Occipital lobe (tissue), 3 donors: ENCODE measurements at places on chromosomes 7 and 10.
A peak's percentile ranks its signal among the peaks of the same experiment; 100 is the strongest.

- DNase-seq, result no peak
Observed at GRCh38 chr10:34186745-34187144, 628.4 kb downstream of the PARD3 start.

GRCh38 chr10:53315709-53316108, 543.1 kb upstream of the MBL2 start:
- DNase-seq, result no peak

DNA sequence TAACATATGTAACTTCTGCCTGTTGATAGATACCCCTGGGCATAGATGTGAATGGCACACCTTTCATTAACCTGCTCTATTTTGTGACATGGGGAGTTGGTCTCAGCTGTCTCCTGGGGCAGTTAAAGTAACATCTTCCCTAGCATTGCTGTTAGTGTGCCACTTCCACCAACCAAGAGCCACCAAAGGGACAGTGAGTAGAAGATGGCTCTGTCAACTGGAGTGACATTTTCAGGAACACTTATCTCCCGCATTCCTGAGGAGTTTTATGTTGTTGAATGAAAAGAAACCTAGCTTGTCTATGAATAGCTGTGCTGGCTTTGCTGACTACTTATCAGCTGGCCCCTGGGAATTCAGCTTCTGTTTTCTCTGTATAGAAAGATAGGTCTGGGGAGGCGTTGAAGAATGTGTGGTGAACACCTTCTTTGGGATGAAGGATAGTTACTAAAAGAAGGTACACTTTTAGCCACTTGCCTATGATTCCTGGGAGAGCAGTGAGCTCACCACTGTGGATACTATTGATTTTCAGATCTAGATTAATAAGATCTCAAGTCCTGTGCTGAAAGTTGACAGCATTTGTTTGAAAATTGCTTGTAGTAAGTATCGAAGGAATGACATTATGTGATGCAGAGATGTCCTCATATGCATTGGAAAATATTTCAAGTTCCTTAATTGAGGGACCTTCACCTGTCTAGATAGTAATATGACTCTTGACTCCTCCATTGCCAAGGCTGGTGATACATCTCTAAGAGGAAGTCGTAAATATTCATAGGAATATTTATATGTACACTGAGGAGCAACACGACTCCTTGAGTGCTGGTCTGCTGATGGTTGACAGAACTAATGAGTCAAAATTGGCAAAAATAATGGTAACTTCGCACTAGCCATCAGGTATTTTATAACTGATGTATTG, 7.6 kb downstream of the STARD3NL start:
- DNase-seq, result no peak

DNA sequence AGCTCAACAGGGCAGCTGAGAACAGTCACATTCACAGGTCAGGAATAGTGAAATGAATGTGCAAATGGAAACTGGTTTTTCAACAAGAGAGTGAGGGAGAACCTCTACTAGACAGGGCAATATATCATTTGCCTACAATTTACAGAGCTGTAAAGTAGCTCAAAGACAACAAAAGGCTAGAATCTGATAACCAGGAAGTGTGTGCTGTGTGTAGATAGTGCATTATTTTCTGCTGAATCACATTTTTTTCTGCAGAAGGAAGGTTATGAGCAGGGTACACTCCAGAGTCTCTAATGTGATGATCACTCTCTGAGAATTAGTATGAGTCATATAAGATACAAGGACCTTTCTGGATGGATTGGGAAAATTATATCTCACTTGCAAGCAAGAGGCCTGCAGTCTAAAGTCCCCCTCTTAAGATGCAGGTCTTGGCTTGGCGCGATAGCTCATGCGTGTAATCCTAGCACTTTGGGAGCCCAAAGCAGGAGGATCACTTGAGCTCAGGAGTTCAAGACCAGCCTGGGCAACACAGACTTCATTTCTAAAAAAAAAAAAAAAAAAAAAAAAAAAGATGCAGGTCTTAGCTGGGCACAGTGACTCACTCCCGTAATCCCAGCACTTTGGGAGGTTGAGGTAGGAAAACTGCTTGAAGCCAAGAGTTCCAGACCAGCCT, 59.9 kb upstream of the COBL start:
- no peak for DNase-seq

GRCh38 chr7:46930366-46930765, 651.5 kb downstream of the TNS3 start:
- DNase-seq, result no peak

GRCh38 chr7:54985426-54986330, 33.1 kb upstream of the EGFR start:
- DNase-seq, result no peak

DNA sequence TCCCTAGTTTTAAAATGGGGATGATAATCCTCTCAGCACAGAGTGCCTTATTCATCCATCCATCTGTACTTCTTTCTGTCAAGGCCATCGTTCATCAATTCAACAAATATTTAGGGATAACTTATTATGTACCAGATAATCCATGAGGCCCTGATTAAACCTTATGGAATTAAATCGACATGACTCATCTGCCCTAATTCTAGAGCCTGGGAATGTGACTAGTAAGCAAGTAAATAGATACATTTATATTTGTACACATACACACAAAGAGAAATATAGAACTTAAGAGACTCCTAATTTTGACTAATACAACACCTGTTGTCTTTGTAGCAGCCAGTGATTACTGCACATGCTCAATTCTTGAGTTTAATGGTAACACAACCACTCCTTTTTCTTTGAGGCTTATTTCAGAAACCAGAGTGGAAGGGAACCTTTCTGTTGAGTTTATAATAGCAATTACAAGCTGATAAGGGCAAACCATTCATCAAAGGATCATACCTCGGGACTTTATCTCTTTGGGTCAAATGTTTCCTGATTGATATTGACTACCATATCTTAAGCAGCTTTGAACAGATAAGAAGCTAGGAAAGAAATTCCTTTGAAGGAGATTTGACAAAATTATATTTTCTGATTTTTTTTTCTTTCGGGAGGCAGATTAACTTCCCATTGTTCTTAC, 122.7 kb downstream of the ARID5B start:
- no peak for DNase-seq

DNA sequence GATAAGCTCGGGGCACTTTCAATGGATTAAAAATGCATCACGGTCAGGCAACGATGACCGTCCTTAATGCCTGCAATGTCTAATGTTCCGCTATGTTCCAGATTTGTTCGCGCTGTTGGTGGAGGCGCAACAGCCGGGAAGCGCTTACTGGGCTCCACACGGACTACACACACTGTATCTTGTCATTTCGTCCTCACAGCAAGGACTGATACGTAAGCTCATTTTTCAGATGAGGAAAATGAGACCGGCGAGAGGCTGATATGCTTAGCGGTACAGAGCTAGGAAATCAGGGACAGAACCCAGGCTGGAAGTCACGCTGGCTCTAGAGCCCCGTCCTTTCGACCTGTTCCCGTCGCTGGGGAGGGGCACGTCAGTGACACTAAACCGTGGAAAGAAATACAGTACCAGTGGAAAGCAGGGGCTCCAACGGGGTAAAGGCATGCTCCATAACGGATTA, 670 bp downstream of the TPK1 start:
- DNase-seq, result peak; percentile 57

- no peak for DNase-seq
Observed at GRCh38 chr7:99105756-99106155, 38.2 kb downstream of the SMURF1 start.

- DNase-seq, result no peak
Observed at GRCh38 chr10:84428711-84429110, 100.3 kb downstream of the CCSER2 start.

DNA sequence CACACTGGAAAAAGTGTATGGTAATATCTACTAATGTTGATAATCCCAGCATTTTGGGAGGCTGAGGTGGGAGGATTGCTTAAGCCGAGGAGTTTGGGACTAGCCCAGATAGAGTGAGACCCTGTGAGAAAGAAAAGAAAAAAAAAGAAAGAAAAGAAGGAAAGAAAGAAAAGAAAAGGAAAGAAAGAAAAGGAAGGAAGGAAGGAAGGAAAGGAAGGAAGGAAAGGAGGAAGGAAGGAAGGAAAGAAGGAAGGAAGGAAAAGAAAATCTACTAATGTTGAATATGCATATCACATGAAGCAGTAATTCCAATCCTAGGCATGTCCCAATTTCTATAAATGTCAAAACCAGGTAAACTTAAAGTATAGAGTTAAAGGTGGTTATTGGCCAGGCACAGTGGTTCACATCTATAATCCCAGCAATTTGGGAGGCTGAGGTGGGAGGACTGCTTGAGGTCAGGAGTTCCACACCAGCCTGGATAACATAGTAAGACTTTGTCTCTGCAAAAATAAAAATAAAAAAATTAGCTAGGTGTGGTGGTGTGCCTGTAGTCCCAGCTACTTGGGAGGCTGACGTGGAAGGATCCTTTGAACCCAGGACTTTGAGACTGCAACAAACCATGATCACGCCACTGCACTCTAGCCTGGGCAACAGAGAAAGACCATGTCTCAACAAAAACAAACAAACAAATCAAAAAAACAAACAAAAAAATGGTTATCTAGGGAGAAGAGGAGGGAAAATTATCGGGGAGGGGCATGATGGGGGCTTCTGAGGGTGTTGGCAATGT, 5.2 kb upstream of the KAZALD1 start:
- no peak for DNase-seq

GRCh38 chr7:39650676-39651075, 27.3 kb downstream of the RALA start:
- no peak for DNase-seq

DNA sequence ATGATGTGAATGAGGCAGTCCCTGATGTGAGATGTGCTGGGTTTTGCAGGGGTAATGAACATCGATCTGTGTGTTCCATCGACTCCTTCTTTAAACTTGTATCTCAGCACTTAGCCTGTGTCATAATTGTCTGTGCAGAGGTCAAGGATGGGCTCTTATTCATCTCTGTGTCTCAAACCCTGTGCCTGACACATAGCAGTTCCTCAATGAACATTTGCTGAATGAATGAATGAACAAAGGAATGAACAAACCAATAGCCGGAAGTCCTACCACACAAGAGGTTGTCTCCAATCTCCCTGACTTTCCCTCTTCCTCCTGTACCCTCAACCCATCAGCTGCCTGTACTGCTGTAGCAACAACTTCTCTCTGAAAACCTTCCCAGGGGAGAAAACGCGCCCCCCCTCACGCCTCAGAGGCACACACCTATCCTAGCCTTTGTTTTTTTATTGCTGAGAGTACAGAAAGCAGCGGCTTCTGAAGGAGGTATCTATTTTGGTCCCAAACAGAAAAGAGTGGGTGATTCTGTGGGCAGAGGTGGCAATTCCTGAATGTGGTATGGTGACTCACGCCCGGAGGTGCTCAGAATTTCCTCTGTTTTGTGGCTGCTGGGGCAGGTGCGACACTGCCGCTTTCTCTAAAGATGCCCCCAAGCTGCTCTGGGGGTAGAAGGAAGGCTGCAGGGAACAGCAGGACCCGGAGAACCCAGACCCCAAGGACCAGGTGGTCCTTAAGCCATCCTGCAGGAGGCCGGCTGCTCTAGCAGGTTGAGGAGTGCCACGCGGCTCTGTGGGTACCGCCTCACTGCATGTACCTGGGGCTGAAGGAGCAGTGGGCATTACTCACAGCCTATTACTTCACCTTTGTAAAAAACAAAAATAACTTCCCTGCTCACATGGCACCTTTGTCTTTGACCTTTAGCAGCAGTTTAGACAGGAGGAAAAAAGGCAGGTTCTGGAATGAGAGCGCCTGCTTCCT, 9.6 kb downstream of the IL2RA start:
- DNase-seq, result peak; percentile 30

- no peak for DNase-seq
Observed at GRCh38 chr10:110207805-110208613, 604 bp downstream of the MXI1 start.

DNA sequence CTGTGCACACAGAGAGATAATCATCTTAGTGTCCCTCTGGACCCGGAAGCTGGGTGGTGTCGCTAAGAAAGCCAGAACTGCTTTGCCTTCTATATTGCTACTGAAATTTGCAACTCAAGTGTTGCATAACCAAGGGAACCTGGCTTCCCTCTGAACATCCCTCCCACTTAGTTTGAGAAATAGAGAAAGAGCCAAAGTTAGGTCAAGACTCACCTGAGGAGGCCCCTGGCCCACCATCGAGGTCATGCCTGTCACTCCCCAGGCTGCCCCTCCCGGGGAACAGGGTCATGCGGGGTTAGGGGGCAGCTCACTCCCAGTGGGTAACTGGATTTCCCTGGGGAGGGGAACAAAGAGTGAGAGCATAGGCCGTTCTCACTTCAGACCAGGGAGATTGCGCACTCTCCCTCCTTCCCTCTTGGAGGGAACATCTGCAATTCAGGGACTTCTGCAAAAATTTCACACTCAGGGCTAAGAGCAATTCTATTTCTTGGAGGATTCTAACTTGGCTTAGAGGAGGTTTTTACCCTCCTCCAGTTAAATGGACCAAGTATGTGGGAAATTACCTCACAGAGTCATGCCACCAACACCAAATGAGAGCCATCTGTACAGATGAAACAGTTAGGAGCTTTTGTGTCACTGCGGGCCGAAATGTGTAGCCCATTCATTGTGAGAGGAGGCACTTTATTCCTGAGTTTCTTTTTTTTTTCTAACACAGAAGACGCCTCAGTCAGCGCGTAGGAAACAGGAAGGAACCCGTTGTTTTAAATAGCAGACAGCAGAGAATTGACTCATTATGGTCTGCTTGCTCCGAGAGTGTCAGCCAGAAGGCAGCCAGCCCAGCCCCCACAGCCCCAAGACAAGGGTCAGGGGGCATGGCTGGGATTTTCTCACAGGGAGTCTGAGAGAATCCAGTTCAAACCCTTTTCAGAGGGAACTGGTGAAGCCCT, 221.3 kb downstream of the ARHGAP12 start:
- no peak for DNase-seq

DNA sequence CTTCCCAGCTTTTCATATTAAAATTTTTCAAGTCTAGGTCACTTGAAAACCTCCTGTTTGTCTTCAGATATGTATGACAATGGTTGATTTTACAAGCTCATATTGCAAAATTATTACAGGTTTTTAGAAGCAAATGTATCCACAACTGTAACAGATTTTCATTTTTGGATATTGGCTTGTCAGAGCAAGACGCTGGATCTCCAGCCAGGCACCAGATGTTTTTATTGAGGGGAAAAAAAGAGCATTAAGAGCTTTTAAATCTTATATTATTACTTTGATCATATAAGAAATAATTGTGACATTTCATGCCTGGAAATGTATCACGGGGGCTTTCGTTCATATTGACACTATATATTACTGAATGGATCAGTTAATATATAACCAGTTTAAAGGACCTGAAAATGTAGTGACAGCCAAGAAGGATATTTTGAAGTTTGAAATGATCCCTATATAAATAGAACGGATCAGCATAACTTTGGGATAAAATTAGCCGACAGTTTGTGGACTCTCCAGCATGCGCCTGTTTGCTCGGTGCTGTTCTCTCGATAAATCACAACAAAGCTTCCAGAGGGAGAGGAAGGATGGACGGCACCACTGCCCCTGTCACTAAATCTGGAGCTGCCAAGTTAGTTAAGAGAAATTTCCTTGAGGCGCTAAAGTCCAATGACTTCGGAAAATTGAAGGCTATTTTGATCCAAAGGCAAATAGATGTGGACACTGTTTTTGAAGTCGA, at the start of gene ASB4:
Gene ASB4 (plus strand): TSS at position 553 of the 733 bp plus-strand sequence. CDS start 29 bp downstream, at position 582.
- DNase-seq, result no peak

- DNase-seq, result no peak
Observed at GRCh38 chr7:130401578-130401977, 21.3 kb downstream of the CPA1 start.
